ENCODE measurements at places on chromosomes 1 and 21.

DNA sequence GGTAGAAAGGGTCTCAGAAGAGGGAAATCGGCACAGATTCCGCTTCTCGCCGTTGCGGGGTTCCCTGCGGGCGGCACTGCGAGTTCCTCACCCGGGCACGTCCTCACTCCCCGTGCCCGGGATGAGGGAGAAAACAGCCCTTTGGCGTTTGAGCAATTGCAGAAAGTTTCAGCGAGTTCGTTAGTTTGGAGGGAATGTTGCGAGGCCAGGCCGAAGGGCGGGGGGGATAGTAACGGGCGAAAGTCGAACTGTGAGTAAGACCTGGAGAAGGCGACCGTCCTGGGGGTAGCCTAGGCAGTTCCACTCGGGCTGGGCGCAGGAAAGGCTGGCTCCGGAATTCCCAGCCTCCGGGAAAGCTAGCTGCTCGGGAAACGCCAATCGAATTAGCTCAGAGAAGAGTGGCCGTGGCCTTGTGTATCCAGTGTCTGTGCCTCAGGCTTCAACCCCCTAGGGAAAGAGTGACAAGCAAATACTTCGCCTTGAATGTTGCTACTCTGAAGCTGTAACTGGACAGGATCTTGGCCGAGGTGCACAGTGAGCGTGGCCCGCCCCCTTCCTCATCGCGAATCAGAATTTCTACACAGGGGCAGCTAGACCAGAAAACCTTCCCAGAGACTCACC, 787 bp downstream of the PTGFR start:
- DNase-seq: no peak

DNA sequence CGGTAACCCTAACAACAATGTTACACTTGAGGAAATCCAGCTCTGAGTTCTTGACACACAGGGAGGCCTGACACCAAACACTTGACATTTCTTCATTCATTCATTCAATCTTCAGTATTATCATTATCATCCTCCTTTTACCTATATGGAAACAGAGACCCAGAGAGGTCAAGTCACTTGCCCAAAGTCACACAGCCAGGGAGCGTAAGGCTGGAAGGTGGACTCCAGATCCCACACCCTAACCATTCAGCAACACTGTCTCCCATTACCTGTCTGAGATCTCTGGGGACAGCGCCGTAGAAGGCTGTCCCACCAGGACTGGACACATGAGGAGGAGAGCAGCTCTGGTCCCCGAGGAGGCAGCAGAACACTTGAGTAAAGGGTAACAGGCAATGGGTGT, 101.4 kb downstream of the SYF2 start:
- DNase-seq: no peak

DNA sequence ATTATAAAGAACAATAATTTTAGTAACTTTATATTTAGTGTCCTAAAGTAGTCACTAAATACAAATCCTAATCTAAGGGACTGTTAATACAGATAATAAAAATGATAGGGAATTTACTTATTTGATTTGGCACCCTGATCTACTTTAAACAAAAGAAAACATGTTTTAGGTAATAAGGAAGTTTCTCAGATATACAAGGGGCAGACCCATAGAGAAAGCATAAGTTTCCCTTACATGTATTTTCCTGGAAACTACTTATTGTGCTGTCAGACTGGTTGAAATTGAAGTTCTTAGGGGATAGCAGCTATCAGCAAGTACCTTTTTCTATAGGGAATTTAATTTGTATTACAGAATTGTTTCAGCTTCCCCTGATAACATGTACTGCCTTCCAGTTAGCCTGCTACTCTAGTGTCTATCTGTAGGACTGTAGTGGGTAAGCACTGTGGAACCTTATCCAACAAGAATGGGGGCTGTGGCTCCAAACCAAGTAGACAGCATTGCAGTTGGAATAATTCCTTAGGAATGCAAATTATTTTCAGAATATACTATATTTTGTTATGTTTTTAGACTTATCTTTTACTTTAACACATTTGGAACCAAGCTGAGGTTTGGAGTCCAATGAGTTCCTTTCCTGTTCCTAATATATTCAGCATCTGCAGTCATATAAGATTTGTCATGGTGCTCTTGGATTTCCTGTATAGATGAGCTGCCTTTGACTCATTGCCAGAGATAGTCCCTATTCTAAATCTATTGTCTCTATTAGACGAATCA, 14.7 kb downstream of the MSH4 start:
- DNase-seq: no peak

DNA sequence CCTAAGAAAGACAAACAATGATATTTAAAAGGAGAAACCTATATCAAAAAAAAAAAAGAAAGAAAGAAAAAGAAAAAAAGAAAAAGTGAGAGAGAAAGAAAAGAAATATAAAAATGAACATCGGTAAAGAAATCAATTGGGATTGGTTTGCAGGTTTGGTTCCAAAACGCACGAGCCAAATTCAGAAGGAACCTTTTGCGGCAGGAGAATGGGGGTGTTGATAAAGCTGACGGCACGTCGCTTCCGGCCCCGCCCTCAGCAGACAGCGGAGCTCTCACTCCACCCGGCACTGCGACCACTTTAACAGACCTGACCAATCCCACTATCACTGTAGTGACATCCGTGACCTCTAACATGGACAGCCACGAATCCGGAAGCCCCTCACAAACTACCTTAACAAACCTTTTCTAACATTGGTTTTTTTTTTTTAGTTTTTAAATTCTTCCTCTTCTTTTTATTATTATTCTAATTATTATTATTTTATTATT, 11.7 kb downstream of the LHX9 start:
- DNase-seq: no peak

GRCh38 chr1:214086945-214087344, 99.2 kb downstream of the PROX1 start:
- no peak for DNase-seq

DNA sequence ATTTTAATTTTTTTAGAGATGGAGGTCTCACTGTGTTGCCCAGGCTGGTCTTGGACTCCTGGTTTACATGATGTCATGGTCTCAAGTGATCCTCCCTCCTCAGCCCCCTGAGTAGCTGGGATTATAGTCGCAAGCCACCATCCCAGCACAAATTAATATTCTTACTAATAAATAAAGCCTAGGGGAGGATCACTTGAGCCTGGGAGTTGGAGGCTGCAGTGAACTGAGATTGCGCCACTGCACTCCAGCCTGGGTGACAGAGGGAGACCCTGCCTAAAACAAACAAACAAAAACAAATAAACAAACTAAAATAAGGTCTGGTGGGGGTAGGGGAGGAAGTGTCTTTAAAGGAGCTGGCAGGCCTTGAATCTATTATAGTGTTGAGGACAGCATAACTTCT, 8.7 kb upstream of the GADD45A start:
- no peak for DNase-seq

DNA sequence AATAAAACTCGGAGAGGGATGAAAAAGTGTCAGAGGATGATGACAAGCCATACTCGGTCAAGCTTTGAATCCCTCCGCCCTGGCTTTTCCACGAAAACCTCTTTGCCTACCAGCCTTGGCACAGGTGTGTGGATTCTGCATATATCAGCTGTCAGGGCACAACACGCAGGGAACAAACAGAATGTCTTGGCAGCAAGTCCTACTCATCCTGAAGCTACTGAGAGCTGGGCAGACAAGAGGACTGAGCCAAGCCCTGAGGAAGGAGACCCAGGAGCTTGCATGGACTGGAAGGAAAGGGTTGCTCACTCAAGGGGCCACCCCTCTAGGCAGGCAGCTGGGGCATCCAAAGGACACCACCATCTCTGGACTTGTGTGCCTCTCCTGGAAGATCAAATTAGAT, 132.4 kb downstream of the HMGB4 start:
- no peak for DNase-seq

- DNase-seq: no peak
Measured at GRCh38 chr1:236802264-236802663, 7.2 kb downstream of the MTR start.

All from NCI-H1436 (cell line).